ENCODE measurements at places on chromosomes 2 and 18. TPM values are rescaled to one million over a fixed set of nuclear protein-coding genes. Genes with fewer than 3 reads are reported as not detected.

Gene KCNG2
- total RNA-seq: not detected

Gene ZNF396
- total RNA-seq: 0.75 TPM

Gene ACVR1C
- total RNA-seq: 0.01 TPM

Gene CCL20
- 3.9 TPM for total RNA-seq

Gene TRABD2A
- total RNA-seq: 16.2 TPM

Gene SLC35F6
- total RNA-seq: 32.4 TPM

Gene FABP1
- not detected for total RNA-seq

Gene CAPG
- total RNA-seq: 92.1 TPM

Gene MPP4
- total RNA-seq: 0.06 TPM

Gene FHL2
- 49.3 TPM for total RNA-seq

Gene UCN
- total RNA-seq: 1.7 TPM

Gene PUM2
- 49.5 TPM for total RNA-seq

Gene SIX3
- 3.3 TPM for total RNA-seq

Gene NEUROD1
- not detected for total RNA-seq

Gene UGT1A5
- total RNA-seq: not detected

Gene POLR1A
- total RNA-seq: 22.4 TPM
